ENCODE measurements at places on chromosomes 13 and 19.

GRCh38 chr13:80712026-80712425 is 371.1 kb upstream of the SPRY2 start:
- no peak for DNase-seq

DNA sequence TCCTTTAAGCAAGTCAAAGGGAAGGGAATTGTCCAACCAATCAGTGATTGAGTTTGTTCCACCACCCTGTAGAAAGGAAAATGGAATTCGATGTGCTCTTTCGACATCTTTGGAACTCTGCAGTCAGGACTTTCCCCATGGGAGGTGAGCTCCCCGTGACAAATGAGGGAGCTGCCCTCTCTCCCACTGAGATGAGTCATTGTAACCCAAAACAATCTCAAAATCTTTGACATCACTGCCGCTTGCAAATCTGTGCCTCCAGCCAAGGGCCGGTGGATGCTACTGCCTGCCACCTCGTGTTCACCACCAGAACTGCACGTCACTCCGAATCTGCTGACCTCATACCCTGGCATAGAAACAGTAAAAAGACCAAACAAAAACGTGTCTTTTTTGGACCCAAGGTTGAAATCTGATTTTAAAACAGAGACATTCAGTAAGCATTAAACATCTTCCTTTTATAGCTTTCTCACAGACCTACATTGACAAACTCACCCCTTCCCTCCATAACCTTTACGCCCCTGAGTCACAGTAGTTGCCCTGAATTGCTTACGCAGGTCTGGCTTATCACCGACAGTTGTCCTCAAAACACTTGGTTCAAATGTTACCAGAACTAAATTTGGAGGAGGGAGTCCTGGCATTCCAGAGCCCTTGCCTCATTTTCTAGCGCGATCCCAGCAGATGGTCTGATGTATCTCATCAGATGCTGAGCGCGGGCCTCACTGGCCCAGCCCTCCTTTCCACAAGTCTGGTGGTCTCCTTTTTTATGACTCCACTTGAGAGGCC is 105.2 kb downstream of the COL4A2 start:
- DNase-seq, result no peak

GRCh38 chr13:51457086-51457815 is 4.4 kb upstream of the INTS6 start:
- DNase-seq, result no peak

GRCh38 chr19:32104153-32104849 is 241.1 kb upstream of the ZNF507 start:
- DNase-seq, result no peak

DNA sequence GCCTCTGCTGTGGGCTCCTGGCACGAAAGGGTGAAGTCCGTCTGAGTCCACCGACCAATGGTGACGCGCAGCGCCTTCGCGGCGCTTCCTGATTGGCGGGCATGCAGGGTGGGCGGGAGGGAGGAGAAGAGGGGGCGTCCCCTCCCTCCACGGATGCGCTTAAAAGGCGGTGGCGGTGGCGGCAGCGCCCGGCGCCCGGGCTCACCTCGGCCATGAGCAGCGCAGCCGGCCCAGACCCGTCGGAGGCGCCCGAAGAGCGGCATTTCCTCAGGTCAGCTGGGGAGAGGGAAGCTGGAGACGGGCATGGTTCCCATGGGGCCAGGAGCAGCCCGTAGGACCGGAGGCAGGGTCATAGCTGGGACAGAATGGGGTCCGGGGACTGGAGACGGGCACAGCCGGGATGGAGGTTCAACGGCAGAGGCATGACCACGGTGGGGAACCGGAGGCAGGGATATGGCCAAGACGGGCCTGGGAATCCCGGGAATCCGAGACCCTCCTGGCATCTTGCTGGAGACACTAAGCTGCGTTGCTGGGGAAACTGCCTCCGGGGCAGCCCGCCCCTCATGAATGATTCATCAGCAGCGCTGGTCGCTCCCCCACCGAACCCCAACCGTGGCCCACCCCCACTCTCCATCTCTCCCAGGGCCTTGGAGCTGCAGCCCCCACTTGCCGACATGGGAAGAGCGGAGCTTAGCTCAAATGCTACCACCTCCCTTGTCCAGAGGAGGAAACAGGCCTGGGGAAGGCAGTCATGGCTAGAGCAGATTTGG is at the start of gene YJEFN3:
Gene YJEFN3, plus strand, starts transcription at position 191 of the 770 bp plus-strand sequence. Its CDS starts 22 bp downstream, at position 213.
- no peak for DNase-seq

- DNase-seq, result peak; percentile 69
These were observed 463.8 kb downstream of the ITGBL1 start for GRCh38 chr13:101916108-101916774.

- DNase-seq, result no peak
These were observed 11.9 kb downstream of the ARHGAP33 start for GRCh38 chr19:35787227-35787799.

DNA sequence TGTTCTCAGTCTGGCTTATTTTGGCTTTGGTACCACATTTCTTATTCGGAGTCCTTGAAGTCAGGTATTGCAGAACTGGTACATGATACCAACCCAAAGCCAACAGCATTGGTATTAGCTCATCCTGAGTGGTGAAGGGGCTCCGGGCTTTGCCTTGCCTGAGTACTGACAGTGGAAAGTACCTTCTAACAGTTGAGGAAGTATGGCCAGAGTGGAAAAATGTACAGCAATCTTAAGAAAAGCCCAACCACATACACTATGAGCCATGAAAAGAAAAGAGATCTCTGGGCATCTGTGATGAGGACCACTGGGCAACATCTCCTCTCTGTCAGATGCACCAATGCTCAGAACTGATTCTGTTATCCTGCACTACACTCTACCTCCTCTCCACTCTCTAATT is 8.3 kb downstream of the LCP1 start:
- DNase-seq, result no peak

GRCh38 chr13:28044608-28045007 is 55.8 kb downstream of the FLT3 start:
- DNase-seq, result no peak

DNA sequence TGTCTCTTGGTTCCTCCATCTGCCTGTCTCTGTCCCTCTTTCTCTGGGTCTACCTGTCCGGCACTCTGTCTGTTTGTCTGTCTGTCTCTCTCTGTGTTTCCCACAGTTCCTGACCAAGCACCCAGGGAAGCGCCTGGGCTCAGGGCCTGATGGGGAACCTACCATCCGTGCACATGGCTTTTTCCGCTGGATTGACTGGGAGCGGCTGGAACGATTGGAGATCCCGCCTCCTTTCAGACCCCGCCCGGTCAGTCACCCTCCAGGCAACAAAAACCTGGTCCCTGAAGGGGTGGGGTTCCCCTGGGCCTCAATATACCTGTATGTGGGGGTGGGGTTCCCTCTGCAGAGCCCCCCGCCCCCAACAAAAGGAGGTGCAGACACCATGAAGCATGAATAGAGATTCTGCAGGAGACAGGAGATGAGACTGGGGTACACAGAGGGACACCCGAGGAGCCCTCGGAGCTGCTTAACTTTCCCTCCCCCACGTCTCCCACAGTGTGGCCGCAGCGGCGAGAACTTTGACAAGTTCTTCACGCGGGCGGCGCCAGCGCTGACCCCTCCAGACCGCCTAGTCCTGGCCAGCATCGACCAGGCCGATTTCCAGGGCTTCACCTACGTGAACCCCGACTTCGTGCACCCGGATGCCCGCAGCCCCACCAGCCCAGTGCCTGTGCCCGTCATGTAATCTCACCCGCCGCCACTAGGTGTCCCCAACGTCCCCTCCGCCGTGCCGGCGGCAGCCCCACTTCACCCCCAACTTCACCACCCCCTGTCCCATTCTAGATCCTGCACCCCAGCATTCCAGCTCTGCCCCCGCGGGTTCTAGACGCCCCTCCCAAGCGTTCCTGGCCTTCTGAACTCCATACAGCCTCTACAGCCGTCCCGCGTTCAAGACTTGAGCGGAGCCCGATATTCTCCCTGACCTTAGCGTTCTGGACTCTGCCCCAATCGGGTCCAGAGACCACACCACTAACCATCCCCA is 2.6 kb upstream of the CACNG7 start:
- no peak for DNase-seq

GRCh38 chr13:43270130-43270830 is 246.9 kb downstream of the DNAJC15 start:
- no peak for DNase-seq

GRCh38 chr13:102970542-102970941 is 95.7 kb downstream of the SLC10A2 start:
- DNase-seq, result no peak

GRCh38 chr13:34864671-34865070 is 77.4 kb upstream of the NBEA start:
- peak; percentile 69 for DNase-seq

GRCh38 chr13:31862828-31863227 is 123.5 kb downstream of the RXFP2 start:
- DNase-seq, result no peak

DNA sequence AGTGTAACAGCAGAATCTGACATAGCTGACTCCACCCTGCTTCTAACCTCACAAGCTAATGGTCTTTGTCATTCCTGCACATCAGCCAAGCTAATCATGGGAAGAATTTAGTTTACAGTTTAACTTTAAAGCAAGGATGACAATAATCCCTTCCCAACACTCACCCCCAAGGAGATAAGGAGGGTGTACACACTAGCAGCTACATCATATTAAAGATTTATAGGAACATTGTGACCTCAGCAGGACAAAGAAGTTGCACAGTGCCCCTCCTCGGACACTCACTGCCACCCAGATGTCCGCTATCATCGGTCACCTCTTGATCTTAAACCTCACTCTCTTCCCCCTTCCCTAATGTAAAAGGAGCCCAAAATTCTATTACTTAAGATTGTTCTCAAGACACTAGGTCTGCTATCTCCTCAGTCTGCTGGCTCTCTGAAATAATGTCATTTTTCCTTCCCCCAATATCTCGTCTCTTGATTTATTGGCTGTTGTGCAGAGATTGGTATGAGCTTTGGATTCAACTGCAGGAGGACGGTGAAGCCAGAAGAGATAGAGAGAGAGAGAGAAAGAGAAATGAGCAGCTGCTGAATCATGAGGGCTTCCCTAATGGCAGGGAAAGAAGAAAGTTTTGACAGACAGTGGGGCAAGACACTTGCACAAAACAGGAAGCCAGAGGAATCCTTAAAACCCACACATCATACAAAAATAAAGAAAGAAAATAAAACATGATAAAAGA is 17.5 kb upstream of the FFAR2 start:
- DNase-seq, result no peak

DNA sequence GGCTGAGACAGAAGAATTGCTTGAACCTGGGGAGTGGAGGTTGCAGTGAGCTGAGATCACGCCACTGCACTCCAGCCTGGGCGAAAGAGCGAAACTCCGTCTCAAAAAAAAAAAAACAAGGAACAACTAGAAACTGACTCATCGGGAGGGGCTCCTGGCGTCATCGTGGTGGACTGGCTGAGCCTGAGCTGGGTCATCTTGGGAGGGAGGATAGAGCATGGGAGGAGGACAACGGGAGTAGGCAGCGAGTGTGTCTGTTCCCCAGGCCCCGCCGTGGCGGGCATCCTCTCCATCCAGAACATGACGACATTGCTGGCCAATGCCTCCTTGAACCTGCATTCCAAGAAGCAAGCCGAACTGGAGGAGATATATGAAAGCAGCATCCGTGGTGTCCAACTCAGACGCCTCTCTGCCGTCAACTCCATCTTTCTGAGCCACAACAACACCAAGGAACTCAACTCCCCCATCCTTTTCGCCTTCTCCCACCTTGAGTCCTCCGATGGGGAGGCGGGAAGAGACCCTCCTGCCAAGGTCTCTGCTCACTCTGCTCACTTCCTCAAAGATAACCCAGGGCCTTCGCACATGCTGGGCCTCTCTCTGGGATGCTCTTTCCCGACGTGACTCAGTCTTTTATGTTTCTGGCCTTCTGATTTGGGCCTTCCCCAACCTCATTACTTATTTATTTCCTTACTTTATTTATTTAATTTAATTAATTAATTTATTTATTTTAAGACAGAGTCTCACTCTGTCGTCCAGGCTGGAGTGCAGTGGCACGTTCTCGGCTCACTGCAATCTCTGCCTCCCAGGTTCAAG is 16.6 kb downstream of the DDX39A start:
- DNase-seq, result no peak

DNA sequence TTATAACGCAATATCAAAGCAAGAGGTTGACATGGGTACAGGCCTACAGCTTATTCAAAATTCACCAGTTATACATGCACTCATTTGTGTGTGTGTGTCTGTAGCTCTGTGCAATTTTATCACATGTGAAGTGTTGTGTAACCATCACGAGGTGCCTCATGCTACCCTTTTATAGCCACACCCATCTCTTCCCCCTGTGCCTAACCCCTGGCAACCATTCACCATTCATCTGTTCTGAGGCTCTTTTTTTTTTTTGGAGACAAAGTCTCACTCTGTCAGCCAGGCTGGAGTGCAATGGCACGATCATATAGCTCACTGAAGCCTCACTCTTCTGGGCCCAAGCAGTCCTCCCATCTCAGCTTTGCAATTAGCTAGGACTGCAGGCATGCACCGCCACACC is 78.4 kb downstream of the DPF1 start:
- DNase-seq, result no peak

DNA sequence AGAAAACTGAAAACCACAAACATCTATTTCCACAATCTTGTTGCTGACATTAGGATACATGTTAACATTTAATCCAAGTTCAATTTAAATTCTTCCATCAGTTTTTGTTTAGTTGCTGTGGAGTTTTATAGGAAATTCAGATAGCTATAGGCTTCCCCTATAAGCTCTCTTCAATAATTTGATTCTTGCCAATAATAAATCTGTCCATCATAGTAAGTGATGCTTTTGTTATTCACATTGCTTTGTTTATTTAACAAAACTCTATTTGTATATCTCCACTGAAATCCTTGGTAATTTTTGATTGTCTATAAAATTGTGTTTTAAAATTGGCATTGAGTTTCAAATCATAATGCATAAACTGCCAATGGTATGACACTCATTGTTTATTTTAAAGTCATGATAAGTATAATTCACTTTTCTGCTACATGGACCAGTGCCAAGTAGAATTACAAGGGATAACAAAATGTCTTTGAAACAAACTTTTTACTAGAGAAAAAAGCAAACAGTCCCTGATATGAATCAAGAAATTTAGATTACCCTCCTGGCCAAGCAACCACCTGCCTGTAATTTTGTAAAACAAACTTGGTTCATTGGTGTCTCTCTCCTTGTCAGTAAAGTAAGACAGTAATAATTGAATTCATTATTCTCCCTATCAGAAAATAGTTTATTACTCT is 577.3 kb upstream of the GPC6 start:
- DNase-seq, result no peak

- no peak for DNase-seq
These were observed 3.8 kb downstream of the TRIM28 start for GRCh38 chr19:58547323-58548312.

DNA sequence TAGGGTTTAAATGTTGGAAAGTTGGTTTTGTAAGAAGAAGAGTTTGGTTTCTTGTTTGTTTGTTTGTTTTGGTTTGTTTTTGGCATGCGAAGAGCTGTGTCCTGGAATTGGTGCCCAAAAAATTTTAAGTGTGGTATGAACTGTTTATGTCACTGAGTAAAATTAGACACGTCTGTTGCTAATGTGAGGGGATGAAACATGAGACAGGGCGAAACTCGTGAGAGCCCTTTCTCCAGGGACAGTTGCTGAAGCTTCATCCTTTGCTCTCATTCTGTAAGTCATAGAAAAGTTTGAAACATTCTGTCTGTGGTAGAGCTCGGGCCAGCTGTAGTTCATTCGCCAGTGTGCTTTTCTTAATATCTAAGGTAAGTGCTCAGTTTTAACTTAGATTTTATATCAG is at the start of gene SGCG:
Gene SGCG, plus strand, starts transcription at position 269 of the 400 bp plus-strand sequence. CDS start 22,716 bp downstream, outside the sequence.
- DNase-seq, result no peak

All from SHP77 treated with DMSO at 0.1 percent for 48 hours (cell line).